ENCODE measurements at places on chromosomes 2 and 18.

DNA sequence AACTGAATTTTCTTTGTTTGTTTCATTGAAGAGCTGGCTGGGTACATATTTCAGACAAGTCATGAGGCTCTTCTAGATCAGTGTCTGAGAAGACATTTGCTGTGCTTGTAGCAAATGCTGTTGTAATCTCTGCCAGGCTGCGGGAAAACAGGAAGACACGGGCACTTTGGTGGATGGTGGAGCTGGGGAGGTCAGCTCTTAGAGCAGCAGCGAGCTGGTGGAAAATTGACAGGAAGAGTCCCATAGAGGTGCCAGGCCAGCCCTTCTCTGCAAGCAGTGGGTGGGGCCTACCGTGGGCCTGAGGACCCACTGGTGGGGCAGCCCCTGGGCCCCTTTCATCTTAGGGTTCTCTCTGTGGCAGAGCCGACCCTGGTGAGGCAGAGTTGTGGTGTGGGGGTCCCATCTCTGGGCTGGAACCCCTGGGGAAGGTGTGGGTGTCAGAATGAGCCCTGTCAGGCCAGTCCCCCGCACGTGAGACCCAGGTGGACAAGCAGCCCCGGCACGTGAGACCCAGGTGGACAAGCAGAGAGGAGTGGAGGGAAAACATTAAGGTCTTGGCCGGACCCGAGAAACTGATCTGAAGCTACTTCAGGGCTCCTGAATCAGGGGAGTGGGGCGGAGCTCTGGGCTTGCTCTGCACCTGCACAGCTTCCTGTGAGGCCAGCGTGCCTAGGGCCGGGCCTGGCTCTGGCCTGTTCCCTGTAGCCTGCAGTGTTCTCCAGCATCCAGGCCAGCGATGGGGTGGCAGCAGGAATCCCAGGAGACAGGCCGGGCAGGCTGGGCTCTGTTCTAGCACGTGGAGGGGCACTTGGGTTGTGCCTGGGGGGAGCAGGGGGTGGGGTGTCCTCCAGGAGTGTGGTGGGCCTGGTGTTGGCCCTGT is 273.5 kb upstream of the HDAC4 start:
- no peak for DNase-seq

DNA sequence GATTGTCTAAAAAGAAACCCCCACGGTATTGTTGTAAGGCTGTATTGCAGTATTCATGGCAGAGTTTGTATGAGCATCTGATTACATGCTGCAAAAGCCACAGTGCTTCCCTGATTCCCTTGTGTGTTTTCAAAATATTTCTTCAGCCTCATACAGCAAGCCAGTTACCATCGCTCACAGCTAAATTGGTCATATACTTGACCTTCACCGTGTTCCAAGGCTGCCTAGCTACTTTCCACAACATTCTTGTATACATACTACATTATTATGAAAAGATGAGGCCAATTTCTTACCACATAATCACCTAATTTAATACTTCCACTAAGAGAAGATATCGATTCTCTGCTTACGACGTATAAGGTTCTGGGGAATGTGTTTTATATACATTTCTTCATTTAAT is 576.3 kb upstream of the CNTNAP5 start:
- DNase-seq = no peak

DNA sequence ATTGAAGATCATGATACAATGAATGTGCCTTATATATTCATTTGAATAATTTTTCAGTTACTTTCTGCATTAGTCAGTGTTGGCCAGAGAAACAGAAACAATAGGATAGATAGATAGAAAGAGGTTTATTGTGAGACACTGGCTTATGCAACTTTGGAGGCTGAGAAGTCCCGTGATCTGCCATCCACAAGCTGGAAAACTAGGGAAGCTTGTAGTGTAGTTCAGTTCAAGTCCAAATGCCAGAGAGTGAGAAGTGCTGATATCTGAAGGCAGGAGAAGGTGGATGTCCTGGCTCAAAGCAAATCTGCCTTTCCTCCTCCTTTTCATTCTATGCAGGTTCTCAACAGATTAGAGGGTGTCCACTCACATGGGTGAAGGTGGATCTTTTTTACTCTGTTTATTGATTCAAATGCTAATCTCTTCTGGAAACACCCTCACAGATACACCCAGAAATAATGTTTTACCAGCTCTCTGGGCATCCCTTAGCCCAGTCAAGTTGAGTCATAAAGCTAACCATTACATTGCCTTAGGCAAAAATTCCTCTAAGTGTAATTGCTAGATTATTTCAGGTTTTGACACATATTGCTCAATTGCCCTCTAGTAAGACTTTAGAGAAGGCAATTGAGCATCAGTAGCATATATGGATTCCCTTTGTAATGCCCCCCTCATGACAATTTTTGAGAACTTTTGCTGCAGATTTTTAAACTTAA is 341.4 kb downstream of the LPIN1 start:
- no peak for DNase-seq

DNA sequence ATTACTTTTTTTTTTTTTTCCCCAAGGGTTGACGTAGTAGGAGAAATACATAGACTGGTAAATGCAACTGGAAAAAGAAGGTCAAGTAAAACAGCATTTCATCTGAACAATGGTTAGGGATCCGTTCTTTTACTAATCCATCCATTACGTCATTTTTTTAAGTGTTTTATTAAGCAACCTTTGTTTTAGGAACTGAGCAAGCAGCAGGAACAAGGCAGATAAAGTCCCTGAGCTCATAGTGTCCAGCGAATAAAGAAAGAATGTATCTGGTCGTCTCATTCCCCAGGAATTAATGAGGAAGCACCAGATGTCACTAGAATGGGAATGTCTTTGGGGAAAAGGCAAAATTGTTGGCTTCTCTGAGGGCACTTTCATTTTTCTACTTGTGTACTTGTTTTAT is 842.4 kb downstream of the TDRD15 start:
- DNase-seq = no peak

DNA sequence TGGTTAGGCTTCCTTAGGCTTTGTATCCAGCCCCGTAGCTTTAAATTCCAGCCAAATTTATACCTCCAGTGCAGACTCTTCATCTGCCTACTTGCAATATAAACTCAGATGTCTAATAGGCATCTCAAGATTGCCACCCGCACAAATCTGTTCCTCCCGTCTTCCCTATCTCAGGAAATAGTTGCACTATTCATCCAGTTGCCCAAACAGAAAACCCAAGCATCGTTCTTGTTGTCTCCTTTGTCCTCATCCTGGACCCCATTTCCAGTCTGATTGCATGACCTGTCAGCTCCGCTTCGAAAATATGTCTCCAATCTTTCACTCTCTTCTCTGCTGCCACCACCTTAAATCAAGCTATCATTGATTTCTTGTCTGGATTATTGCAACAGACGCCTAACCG is 2.3 kb downstream of the FKBP1B start:
- DNase-seq = no peak

DNA sequence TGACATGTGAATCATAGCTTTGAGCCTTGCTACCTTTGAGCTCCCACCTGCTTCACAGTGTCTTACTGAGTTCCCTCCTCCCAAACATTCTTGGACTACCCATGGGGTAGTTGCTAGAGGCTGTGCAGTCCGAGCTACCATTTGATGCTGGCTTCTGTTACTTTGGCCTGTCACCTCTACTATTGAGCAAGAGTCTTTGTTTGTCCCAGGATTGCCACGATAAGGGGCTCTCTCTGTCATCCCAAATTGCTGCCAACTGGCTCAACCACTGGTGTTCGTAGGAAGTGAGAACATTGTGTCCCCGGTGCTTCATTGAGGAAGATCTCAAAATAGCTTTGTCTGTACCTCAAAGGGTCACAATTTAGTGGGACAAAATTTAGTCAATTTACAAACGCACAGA is 59.1 kb upstream of the PAX8 start:
- no peak for DNase-seq

DNA sequence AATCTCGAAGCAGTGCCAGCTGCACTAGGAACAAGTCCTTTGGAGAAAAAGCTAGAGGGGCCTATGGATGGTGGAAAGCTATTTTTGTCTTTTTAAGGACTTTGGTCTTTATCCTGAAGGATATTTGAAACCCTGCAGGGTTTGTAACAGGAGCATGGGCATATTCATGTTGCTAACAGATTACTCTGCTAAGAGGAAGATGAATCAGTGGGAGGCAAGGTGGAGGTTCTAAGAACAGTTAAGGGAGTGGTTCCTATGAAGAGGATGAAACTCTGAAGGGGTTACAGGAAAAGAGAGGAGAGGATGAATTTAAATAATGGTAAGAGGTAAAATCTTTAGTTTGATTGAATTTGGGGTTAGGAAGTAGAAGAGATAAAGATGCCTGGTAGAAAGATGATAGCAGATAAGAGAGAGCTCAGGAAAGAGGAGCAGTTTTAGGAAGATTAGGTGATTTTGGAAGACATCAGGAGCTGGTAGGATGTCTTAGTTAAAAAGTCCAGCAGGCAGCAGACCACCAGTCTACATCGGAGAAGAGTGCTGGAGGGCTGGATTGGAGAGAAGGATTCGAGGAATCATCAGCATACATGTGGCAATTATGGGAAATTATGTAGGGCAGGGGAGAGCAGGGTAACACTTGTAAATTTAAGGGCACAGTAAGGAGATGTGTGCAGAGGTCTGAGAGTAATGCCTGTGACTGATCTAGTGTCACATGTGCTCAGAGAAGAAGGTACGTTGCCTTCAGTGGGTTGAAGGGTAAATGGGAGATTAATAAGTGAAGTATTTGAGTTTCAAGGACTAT is 39.3 kb upstream of the C1GALT1C1L start:
- no peak for DNase-seq

All from stimulated activated CD8-positive, alpha-beta memory T cell treated with anti-CD3 and anti-CD28 coated beads, Interleukin-4, amount 100 ng/mL, for 48 hours (primary cell).